ENCODE measurements at places on chromosomes 6 and 20.

- DNase-seq = peak; percentile 15
Measured at GRCh38 chr6:70221025-70221714, 81.7 kb downstream of the COL9A1 start.

- DNase-seq = no peak
Measured at GRCh38 chr6:110864824-110865223, 9.8 kb upstream of the AMD1 start.

GRCh38 chr6:30515944-30516753 lies 26.8 kb downstream of the HLA-E start:
- DNase-seq = peak; percentile 73

GRCh38 chr20:59525500-59526241 lies 78.7 kb upstream of the PHACTR3 start:
- DNase-seq = peak; percentile 49

GRCh38 chr6:71205336-71205956 lies 83.2 kb upstream of the OGFRL1 start:
- no peak for DNase-seq

GRCh38 chr20:57024849-57025248 lies 241.6 kb downstream of the BMP7 start:
- no peak for DNase-seq

DNA sequence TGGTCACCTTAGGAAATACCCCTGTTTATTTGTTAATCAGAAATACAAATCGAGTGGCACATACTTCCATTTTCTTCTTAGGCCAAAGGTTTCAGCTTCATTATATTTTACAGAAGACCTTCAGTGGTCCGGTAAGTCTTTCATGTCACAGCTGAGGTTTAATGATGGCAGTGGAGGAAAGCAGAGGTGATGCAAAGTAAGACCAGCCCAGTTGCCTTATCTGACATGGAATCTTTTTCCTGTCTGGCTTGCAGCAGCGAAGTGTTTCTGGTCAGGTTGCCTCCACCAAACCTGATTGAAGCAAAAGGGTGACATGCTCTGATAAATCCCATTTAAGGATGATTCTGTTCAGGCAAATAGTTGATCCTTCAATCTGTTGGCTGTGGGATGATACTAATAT lies 100.0 kb downstream of the PRDM1 start:
- DNase-seq = no peak

DNA sequence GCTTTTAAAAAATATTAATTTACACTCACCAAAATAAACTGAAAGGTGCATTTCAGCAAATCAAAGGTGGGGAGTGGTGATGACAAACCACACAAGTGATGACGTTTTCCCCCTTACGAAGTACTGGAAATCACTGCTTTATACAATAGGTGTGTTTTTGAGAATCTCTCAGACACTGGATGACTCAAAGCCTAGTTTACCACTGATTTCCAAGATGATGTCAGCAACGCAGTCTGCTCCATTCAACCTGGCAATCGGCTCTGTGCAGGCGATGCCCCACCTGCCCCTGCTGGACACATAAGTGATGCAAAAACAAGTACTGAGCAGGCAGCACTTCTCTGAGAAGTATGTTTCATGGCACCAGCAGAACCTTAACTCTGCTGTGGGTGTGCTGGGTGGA lies 114.4 kb downstream of the SOD2 start:
- peak; percentile 71 for DNase-seq

DNA sequence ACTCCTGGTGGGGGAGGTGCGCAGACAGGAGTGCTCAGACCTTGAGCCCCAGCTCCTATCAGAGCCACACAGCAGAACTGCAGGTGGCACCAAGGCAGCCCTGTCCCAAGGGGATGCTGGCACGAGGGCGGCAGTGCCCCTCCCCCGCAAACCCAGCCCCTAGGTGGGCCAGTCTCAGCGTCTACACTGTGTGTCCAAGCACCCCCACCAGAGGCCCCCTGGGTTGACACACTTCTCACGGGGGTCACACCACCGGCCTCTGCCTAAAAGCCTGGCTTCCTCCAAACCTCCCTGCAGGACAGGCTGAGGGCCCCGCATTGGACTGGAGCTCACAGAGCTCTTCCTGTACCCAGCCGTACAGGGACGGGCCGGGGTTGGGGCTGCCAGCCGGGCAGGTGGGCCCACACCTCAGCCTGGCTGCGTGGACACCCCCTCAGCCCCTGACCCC lies 8.1 kb downstream of the SLC2A4RG start:
- DNase-seq = no peak

DNA sequence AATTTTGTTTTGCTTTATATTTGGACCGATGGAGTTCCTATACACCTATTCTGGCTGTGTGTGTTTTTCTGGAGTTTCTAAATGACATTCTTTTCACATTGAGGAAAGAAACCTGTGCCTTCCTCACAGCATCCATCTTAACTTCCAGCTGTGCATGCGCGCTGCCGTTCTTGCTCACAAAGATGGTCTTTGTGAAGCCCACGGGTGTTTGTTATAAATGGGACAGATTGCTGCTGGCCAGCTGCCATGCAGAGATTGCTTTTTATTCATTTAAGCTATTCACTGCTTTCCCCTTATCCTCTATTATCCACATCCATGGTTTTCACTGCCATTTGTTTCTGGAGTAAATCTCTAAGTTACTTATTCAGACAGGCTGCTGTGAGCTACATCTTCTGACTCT lies 54.2 kb downstream of the SYNDIG1 start:
- no peak for DNase-seq

DNA sequence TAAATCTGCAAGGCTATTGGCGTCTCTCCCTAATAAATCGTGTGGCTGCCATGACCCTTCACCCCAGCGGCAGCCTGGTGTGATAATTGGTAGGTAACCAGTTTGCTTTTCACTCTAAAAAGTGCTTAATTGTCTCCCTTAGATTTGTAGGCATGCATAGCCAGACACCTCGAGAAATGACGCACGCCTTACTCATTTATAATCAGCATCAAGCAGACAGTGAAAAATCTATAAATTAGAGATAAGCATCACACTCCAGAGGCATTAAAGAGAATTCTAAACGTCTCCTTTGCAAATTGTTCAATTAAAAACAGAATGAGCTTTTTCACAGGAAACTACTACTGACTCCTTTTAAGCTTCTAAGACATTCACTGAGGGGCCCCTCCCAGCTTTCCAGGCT lies 110.2 kb upstream of the RPS6KA2 start:
- DNase-seq = no peak

GRCh38 chr6:134683783-134684422 lies 266.0 kb downstream of the ALDH8A1 start:
- DNase-seq = no peak

DNA sequence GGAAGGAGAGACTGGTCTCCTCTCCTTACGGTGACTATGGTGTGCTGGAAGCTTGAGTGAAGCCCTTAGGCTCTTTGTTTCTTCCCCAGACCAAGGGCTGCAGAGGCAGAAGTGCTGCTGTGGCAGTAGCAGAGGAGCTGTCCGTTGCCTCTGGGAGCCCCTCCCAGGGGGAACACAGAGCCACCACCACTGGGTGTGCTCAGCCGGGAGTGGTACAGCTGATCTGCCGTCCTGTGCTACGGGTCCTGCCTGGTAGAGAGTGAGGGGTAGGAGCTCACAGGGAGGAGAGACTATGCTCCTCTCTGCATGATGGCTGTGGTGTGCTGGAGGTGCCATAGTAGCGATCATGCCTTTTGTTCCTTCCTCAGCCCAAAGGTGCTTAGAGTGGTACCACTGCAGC lies 318.7 kb downstream of the DOK5 start:
- no peak for DNase-seq

GRCh38 chr20:13819885-13820645 lies 35.2 kb downstream of the NDUFAF5 start:
- peak; percentile 58 for DNase-seq

GRCh38 chr6:14174996-14175395 lies 57.4 kb downstream of the CD83 start:
- no peak for DNase-seq

DNA sequence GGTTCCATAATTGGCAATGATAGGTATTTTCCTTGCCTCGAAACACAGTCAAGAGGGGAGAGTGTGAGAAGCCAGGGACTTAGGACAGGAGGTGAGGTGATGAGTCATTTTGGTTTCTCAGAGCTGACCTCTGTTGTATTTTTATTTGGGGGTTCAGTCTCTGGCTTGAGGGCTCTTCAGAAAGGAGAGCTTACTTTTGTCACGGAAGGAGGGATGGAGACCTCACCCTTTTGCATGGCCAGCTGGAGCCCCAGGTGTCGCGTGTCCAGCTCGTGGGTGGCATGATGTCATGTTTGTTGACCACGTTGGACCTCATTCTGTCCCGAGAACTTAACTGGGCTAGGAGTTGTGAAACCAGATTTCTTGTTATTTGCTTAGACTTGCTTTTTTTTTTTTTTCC lies 293.9 kb downstream of the QKI start:
- DNase-seq = no peak

DNA sequence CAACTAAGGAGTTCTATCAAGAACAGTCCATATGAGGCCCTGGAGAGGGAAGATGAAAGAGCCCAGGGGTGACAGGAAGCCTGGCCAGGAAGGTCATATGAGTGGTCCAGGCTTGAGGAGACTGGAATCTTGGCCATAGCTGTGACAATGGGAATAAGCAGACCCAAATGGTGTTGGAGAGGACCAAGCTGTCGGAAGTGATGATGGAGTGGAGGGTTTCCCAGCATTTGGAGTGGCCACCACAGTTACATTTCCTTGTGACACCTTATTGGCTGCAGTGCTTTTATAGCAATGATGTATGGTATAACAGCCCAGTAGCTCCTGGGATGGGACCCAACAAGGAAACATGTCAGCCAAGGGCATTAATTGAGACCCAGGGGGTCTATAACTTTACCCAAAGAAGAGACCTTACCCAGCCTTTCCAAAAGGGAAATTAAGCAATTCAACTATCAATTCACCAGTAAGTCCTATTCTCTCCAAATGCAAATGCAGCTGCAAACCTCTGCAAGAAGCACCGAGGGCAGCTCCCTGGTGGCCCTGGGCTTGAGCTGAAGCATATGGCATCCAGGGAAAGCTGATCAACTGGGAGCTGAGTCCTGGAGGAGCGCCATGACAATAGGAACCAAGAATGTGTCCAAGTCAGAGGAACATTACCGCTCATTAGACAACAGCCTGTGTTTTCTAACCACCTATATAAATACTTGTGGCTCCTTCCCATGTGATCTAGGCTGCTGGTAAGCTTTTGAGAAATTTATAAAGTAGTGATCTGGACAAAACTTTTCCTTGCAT lies 219.4 kb downstream of the SOD2 start:
- no peak for DNase-seq

- DNase-seq = no peak
Measured at GRCh38 chr20:6829510-6830116, 62.1 kb downstream of the BMP2 start.

- no peak for DNase-seq
Measured at GRCh38 chr6:89978749-89979145, 84.5 kb downstream of the GJA10 start.

DNA sequence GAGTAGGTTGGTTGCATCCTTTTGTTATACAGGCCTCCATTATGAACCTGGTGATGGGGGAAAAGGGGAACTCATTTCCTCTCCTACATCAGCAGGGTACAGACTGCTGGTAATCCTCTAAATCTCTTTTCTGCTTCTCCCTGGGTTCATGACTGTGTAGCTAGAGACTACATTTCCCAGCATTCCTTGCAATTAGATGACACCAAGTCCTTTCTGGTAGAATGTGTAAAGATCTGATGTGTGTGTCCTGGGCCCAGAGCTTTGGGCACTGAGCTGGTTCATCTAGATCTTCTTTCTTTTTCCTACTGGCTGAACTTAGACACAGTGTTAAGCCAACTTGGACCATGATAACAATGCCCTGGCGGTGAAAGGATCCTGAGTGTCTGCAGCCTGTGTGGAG lies 104.7 kb upstream of the IFNGR1 start:
- peak; percentile 8 for DNase-seq

GRCh38 chr20:21804802-21805201 lies 99.3 kb downstream of the PAX1 start:
- no peak for DNase-seq

GRCh38 chr6:19501737-19502245 lies 335.4 kb upstream of the ID4 start:
- no peak for DNase-seq

All from Caki2 (cell line).